ENCODE measurements at places on chromosomes 3 and 15.

DNA sequence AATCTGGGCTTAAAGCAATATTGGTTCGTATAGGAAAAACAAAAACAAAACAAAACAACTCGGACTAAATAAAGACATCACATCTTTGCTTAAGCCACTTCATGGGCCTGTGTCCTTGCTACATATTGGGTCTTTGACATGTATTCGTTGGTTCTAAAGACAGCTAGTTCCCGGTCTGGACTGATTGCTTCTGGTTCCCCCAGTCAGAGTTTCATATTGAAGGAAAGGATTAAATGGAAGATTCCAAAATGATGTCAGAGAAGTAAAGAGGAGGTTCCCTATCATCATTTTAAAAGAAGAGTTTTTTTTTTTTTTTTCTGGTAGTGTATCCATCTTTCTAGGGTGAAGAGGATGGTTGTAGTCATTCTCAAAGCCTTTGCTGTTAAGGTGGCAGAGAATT lies 2.3 kb downstream of the OXSR1 start:
- no peak for DNase-seq

DNA sequence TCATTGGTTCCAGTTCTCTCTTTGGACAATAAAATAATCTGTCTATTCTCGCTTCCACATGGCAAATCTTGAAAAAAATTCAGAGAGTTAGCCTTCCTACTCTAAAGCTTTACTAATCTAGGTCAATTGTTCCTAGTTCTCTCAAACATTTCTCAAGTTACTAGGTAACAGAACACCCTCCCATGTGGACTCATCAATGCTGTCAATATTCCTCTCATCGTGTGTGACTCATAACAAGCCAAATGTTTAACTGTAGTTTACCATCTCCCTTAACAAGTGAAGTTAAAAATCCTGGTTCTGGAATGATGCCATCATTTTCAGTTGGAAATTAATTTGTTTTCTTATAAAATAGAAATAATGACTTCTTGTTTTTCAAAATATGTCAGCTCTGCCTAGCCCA lies 438.6 kb downstream of the ROBO1 start:
- DNase-seq, result no peak

GRCh38 chr15:64792282-64792681 lies 16.9 kb upstream of the RBPMS2 start:
- DNase-seq, result no peak

DNA sequence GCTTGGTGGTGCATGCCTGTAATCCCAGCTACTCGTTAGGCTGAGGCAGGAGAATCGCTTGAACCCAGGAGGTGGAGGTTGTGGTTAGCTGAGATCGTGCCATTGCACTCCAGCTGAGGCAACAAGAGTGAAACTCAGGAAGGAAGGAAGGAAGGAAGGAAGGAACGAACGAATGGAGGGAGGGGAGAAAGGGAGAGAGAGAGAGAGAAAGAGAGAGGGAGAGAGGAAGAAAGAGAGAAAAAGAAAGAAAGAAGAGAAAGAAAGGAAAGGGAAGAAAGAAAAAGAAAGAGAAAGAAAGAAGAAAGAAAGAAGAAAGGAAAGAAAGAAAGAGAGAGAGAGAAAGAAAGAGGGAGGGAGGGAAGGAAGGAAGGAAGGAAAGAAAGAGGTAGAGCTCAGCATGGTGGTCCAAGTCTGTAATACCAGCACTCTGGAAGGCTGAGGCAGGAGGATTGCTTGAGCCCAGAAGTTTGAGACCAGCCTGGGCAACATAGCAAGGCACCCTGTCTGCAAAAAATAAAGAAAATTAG lies 81.9 kb downstream of the P2RY1 start:
- DNase-seq, result no peak

GRCh38 chr15:70269311-70269911 lies 171.7 kb upstream of the TLE3 start:
- DNase-seq, result no peak

DNA sequence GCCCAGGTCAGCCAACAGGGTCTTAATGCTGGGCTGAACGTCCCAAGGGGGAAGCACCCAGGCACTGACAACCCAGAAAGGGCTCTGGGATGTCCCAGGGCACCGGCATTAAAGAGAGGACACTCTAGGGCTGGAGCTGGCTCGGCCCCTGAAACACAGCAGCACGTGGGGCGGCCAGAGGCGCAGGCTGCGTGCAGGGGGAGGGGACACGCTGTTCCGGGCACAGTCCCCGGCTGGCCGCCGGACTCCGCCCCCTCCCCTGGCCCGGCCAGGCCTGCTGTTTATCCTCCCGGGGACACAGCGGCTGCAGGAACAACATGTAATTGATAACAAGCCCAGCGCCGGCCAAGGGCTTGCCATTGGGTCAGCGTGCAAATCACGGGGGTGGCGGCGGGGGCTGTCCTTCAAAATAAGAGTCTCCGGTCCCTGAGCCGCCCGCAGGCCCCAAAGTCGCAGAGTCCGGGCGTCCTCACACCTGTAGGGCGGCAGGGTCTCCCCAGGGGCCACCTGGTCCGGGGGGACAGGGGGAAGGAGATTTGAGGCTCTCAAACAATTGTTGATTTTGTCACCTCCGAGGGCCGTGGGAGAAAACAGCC lies 1.3 kb downstream of the KLF15 start:
- no peak for DNase-seq

- no peak for DNase-seq
These were observed 576.4 kb downstream of the FHIT start for GRCh38 chr3:60674870-60675269.

GRCh38 chr15:68789091-68789490 lies 31.6 kb downstream of the ANP32A start:
- DNase-seq, result no peak

DNA sequence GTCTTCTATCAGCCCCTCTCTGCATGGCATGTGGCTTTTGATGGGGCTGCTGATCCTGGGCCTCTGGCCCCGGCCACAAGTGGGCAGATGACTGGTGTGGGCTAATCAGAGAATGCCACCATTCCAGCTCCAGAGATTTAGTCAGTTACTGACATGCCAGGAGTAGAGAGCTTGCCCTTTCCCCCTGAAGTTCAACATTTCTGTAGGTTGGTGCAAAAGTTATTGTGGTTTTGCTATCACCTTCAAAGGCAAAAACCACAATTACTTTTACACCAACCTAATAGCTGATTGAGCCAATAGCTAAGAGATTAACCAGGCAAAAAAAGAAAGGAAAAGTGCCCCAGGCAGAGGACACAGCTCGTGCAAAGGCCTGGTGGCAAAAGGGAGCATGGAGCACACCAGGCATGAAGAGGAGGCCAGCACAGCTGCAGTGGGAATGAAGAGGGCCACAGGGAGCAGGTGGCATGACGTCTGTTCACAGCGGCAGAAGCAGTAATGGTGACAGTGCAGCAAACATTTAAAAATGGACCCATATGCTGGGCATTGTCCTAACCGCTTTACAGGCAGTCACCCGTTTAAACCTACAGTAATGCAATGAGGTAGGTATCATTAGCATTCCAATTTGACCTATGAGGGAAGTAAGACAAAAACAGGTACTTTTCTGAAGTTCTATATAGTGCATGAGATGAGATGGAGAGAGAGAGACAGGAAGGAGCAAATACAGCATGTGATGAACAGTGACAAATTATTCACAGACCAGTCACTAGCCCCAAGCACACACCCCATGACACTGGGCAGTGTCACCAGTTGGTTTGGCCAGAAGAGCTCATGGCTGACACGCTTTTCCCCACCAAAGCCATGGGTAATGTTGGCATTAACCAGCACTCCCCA lies 373.0 kb upstream of the PROK2 start:
- DNase-seq, result no peak

GRCh38 chr3:47910777-47911440 lies 105.3 kb downstream of the MAP4 start:
- DNase-seq, result no peak

DNA sequence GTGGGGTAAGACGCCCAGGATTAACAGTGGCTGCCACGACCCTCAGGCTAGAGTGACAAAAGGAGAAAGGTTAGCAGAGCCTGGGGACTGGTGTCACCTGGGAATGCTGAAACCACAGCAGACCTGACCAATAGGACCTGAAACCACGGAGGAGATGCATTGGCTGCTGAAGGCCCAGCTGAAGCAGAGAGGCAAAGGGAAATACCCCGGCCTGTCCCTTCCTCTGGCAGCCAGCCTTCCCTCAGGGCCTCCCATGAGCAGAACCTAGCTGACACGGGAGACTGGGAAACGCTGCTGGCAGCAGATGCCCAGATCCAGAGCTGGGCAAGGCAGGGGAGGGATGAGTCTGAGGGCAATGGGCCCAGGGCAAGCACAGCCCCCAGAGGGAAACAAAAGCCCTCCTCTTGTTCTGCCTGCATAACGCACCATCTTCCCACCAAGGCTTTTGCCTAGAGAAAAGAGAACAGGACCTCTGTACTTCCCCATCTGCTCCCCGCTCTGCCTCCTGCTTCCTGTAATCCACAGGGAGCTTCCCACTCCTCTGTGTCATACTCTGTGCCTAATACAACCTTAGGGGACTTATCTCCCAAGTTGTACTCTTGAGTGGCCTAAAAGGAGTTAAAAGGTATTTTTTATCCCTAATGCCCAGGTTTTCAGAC lies 216.2 kb downstream of the ABHD5 start:
- no peak for DNase-seq

DNA sequence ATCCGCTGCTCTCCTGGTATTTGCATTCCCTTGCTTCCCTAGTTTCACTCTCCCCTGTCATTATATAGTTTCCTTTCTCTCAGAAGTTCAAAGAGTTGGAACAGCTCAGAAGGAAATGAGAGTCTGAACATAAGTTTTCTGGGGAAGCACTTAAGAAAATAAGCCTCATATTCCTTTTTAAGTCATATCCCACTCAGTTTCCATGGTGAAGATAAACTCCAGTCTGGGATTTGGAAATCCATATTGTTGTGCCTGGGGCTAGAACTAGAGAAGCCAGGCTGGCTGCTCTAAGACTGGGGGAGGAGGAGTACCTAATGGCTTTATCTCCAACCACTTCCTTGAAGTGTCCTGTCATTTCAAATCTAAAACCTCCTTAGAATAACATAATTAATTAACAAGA lies 134.2 kb upstream of the ALCAM start:
- DNase-seq, result no peak

DNA sequence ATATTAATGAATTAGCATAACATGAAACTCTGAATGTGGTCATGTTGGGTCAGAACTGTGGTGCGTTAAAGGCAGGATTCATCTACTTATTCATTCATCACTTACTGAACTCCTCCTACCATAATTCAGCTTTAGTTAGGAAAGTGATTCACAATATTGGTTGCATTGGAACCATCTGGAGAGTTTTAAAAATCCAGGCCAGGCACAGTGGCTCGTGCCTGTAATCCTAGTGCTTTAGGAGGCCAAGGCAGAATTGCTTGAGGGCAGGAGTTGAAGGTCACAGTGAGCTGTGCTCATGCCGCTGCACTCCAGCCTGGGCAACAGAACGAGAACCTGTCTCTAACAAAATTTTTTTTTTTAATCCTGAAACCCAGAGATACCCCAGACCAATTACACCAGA lies 44.2 kb upstream of the ATG7 start:
- no peak for DNase-seq

- no peak for DNase-seq
These were observed 56.5 kb upstream of the TMEM108 start for GRCh38 chr3:132981719-132982118.

- no peak for DNase-seq
These were observed 401 bp downstream of the SEC11A start for GRCh38 chr15:84715441-84716035.

DNA sequence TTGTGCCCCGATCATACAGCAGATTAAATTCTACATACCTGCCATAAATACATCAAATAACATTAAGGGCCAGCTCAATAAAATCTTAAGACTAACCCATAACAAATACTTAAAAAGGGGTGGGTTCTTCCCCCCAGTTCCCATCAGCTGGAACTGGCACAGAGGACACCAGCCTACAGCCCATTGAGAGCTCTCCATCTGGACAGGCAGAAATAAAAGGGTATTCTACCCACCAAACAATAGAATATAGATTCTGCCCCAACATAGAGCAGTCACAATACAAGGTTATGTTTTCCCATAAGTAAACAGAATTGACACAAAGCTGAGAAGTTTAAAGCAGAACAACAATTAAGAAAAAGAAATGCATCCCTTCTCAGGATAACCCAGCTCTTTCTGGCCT lies 11.9 kb downstream of the CPOX start:
- DNase-seq, result no peak

GRCh38 chr3:11799791-11800190 lies 46.9 kb downstream of the TAMM41 start:
- no peak for DNase-seq

- no peak for DNase-seq
These were observed 362.7 kb upstream of the ARRDC4 start for GRCh38 chr15:97597801-97598200.

DNA sequence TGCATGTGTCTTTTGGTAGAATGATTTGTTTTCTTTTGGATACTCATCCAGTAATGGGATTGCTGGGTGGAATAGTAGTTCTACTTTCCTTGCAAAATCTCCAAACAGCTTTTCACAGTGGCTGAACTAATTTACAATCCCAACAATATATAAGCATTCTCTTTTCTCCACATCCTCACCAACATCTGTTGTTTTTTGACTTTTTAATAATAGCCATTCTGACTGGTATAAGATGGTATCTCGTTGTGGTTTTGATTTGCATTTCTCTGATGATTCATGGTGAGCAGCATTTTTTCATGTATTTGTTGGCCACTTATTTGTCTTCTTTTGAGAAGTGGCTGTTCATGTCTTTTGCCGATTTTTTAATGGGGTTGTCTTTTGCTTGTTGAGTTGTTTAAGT lies 55.8 kb downstream of the ST8SIA2 start:
- DNase-seq, result no peak

GRCh38 chr3:183287301-183287971 lies 34.4 kb downstream of the B3GNT5 start:
- DNase-seq, result peak; percentile 24

GRCh38 chr15:88680241-88681001 lies 41.6 kb downstream of the ISG20 start:
- no peak for DNase-seq

DNA sequence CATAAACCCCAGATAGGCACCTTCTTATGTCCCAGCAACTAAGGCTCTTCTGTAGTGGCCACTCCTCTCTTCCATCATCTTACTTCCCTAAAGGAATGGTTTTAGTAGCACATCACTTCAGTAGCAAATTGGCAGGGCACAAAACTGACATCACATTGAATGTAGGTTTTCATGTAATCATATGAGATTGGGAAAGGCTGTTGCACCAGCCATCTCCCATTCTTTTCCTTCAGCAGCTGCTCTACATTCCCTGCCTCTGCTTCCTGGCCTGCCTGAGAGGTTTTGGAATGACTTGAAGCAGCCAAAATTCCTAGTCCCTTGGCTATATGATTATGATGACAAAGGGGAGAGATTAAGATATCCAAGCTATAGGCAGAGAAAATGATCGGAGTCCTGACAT lies 36.5 kb downstream of the NSUN3 start:
- no peak for DNase-seq

All from CD4-positive, alpha-beta T cell treated with Interleukin-2 at 100 ng/mL for 4 hours (primary cell).